ENCODE measurements at places on chromosomes 11 and 22.

DNA sequence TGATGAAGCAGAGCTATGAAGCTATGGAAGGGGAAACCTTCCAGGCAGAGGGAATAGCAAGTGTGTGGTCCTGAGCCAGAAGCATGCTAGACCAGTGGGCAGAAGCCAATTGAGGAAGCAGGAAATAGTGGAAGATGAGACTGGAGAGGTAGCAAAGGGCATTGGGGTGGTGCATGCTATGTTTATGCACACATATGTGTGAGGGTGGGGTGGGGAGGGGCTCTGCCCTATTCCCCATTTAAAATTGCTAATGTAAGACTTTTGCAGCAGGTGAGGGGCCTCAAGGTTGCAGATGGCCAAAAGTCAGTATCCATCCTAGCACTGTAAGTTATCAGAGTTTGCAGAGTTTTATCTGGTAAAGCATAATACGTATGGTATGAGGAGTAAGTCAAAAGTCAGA is 626.6 kb upstream of the KIRREL3 start:
- DNase-seq, result no peak

DNA sequence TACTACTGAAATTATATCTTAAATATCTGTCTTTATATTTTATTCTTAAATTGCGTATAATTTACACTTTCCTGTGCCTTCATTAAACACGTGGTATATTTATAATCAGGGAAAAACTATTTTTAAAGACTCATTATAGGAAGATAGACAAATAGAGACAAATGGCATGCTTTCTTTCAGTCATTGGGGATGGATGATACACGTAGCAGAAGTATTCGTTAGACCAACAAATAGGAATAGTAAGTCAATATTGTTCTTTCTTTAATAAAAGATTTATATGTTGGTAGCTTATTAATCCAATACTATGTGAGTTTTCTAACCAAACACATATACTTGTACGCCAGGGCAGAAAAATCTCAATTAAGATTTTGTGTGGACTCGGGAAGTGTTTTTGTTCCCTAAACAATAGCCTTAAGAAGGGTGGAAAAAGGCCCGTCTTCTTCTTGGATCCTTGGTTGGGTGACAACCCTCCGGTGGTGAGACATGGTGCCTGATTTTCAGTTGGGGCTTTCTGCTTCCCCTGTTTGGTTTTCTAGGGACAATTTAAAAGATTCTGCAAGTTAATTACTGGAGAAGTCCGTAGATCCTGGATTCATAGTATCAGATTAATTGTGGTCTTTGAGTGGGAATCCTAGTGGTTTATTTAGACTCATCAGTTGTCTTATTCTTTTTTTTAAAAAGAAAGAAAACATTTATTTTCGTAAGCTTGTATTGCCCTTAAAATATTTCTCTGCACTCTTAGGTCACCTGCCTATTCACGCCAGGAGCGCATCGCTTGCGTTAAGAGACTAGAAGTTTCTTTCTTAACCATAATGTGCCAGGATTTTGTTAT is 83.5 kb upstream of the WNT7B start:
- DNase-seq, result no peak

GRCh38 chr11:62912268-62912667 is 8.9 kb downstream of the CHRM1 start:
- no peak for DNase-seq

DNA sequence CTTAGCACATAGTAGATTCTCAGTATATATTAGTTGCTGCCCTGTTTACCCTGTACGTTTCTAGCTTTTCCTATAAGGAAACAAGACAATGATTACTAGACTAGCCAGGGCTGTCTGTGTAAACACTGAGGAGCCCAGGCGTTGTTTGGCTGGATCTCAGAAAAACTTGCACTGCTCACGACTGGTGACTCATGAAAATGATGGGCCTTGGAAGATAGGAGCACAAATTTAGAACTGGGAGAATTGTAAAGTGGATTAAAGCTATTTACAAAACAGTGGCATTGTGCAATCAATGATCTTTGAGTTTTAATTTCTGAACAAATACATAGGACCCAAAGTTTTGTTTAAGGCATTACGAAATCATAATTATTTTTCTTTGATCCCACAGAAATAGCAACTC is 276.9 kb downstream of the FAM76B start:
- peak; percentile 16 for DNase-seq

GRCh38 chr11:14106303-14107049 is 144.0 kb downstream of the SPON1 start:
- no peak for DNase-seq

- DNase-seq, result no peak
Measured at GRCh38 chr22:27083610-27084009, 426.2 kb downstream of the MIAT start.

- no peak for DNase-seq
Measured at GRCh38 chr11:115521825-115522224, 17.6 kb upstream of the CADM1 start.

DNA sequence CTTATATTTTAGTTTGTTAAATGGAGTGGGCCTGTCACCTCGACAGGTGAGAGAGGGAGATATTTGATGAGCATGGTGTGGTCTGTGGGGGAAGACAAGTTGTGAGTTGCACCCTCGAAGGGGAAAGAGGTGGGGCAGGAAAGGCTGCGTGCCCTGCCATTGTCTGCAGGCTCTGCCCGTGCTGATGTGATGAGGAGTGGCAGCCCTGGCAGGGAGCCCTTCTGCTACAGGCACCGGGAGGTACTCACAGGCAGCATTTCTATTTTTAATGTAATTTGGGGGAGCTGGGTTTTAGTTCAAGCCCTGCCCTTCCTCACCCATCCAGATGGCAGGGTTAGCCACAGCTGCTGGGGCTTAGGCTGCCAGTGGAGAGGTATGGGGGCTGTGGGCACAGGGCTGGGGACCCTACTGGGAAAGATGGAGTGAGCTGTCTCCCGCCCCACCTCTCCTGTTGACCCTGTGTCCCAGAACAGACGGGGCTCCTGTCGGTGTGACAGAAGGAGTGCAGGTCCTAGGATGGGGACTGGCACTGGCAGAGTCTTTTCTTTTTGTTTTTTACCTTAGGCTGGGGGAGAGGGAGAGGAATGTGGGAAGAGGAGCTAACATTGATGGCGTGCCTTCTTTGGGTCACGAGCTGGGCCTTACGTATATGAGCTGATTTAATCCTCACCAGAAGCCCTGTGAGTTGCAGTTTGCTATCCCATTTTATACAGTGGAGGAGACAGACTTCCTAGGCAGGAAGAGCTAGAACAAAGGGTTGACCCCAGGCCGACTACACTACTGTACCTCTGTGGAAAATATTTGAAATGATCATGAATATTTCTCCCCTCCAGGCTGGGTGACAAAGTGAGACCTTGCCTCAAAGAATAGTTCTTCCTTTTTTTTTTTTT is 51.6 kb downstream of the CEP164 start:
- no peak for DNase-seq

DNA sequence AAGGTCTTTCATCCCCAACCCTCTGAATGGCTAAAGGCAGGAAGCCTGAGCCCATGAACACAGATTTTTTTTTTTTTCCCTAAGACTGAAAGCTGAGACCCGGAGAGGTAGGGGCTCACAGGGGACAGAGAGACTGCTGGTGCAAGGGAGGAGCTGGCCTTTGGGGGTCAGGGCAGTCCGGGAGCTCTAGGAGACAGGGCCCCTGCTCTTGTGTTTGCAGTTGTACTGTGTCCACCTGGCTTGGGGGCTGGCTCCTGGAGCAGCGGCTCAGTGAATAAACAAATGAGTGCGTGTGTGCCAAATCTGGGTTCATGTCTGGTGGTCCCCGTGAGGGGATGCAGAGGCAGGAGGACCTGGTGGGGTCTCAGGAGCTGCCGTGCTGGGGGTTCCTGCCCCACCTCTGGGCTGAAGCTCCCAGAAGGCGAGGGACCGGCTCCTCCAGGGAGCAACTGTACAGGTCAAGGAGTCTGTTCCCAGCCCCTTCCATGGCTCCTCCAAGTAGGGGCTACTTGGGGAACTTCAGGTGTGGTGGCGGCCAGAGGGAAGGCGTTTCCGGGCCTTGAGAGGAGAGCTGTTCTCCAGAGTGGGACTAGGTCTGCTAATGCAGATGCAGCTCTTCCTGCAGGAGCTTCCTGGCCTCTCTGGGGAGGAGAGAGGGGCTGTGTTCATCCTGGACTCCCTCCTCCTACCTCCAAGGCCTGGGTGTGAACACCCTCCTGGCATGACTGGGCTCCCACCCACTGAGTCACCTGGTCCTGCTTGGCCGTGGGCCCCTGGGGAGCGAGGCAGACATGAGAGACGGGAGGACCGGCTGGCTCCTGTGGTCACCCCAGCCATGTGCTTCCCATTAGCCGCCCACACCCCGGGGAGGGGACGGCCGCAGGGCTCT is 57.6 kb downstream of the FBXO7 start:
- peak; percentile 96 for DNase-seq

- DNase-seq, result no peak
Measured at GRCh38 chr22:42811459-42811858, 45.6 kb downstream of the ARFGAP3 start.

- no peak for DNase-seq
Measured at GRCh38 chr11:134847083-134847715, 435.2 kb upstream of the B3GAT1 start.

DNA sequence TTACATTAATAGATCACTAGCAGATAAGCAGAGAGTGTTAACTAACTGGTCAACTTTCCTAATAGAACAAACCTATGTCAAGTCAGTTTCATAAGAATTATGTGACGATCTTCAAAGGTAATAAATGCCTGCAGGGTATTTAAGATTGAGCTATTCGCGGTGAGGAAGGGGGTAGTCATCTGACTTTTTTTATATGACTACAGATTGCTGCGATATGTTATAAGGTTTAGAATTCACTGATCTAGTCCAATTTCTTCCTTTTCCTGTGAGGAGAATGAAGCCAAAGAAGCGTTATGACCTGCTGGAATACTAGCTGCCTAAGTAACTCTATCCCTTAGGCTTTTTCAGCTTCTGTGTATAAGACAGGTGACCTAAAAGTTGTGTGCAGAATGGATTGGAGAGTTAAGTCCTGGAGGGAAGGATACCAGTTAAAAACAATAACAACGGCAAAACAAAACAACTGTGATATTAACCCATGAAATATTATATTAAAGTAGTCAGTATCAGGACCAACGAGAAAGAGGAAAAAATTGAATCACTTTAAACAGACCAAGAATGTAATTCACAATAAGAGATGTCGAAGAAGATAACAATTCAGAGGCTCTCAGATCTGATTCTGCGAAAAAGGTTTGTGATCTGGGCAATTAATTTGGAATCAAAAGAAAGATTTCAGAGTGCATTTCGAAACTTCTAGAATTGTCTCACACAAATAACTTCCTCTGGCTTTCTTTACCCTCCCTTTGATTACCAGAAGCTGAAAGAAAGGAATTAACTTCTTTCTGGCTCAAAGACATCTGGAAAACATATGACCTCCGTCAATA is 630 bp downstream of the CASP4 start:
- DNase-seq, result peak; percentile 34

All from EL (cell line).